Heart right ventricle (tissue), 16 donors: ENCODE measurements at places on chromosomes 3 and 15. TPM values are rescaled to one million over a fixed set of nuclear protein-coding genes. Genes with fewer than 3 reads are reported as not detected.

DMXL2 gene
- total RNA-seq = 4.5 TPM

DNA sequence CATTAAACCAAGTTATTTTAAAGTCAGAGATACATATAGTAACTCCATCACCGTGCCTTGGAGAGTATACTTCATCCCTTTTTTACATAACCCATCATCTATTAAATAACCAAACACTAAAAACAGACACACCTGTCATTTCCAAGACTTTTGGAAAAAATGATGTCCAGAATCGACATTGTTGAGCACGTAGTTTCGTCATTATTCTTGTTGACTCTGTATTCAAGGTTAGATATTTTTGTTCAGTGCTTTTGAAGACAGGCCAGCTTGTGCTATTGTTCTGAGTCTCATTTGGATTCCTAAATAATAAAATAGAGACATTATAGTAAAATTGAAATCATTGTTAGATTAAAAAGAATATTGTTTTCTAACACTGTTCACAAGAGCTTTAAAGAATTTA lies 51.2 kb downstream of the BCHE start:
- no peak overlapping the region for H3K4me3 ChIP-seq
- H3K36me3 ChIP-seq = no peaks in the 10 kb centered on the region
- DNase-seq = no peak

GRCh38 chr3:140273542-140274195 lies 338.7 kb downstream of the CLSTN2 start:
- DNase-seq = no peak
- H3K27ac ChIP-seq = no peak overlapping the region
- H3K36me3 ChIP-seq = no peaks in the 10 kb centered on the region
- H3K4me1 ChIP-seq = peaks cover 7% of the 10 kb centered on the region
- H3K27me3 ChIP-seq = no peaks in the 10 kb centered on the region

DZIP1L gene
- 4.2 TPM for total RNA-seq

GRCh38 chr3:52283306-52283705 lies 4.3 kb upstream of the GLYCTK start:
- H3K27me3 ChIP-seq = no peaks in the 10 kb centered on the region
- DNase-seq = no peak
- H3K36me3 ChIP-seq = no peaks in the 10 kb centered on the region
- no peak overlapping the region for H3K27ac ChIP-seq
- H3K4me1 ChIP-seq = peaks cover 33% of the 10 kb centered on the region

DNA sequence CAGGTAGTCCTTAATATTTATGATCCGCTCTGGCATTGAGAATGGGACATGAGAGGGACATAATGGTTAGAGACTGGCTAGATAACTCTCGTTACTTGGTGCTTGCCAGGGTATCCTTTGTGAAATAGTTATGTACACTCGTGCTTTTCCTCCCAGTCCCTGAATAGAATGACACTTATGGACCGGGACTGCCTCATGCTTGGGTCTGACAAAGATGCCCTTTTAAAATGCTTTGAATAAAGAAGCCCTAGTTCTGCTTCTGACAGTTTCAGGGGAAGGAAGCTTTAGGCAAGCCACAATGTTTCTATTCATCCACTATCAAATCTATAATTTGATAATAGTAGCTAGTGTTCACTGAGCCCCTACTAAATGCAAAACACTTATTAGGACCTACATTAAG lies 29.4 kb downstream of the POLR2M start:
- H3K4me3 ChIP-seq = no peak overlapping the region
- no peaks in the 10 kb centered on the region for H3K27me3 ChIP-seq
- peaks cover 9% of the 10 kb centered on the region for H3K4me1 ChIP-seq
- no peak overlapping the region for H3K27ac ChIP-seq

ZNF770 gene
- total RNA-seq = 43.0 TPM

GRCh38 chr15:73873889-73874511 lies 636 bp downstream of the TBC1D21 start:
- H3K27ac ChIP-seq = no peak overlapping the region
- H3K27me3 ChIP-seq = no peaks in the 10 kb centered on the region
- H3K4me3 ChIP-seq = no peak overlapping the region
